Activated T-helper 2 cell treated with anti-CD3 and anti-CD28 coated beads, Interferon-gamma antibody, Interleukin-2, Interleukin-4, amounts not matched to agents 10 μg/mL and 5 μg/mL and 100 μg/mL, durations not matched to agents 14 hours and 24 hours and 36 hours (primary cell): ENCODE measurements at places on chromosomes 5 and 9.

- DNase-seq, result no peak
Measured at GRCh38 chr9:135365013-135365768, 114.4 kb upstream of the PPP1R26 start.

- no peak for DNase-seq
Measured at GRCh38 chr5:109316634-109317033, 93.1 kb downstream of the PJA2 start.

DNA sequence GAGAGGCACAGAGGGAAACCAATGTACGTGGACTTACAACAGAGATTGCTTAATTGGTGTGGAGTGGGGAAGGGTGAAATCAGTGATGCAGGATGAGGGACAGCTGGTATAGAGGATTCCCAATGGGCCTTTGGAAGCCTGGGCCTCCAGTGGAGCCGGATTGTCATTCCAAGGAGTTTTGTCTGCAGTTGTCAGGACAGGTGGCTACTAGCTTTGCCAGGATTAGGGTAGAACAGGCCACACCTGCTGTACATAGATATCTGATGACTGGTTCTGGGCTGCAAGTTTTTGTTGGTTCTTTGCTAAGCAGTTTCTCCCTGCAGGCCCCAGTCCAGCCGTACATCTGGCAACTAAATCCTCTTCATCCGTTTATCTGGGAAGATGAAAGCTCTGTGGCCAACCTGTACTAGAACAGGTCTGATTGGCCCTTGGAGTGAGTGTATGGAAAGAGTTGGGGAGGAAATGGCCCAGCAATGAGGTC is 4.2 kb downstream of the SKP2 start:
- DNase-seq, result no peak

GRCh38 chr9:118059484-118060278 is 355.5 kb downstream of the TLR4 start:
- no peak for DNase-seq

GRCh38 chr9:3177146-3177761 is 333.4 kb upstream of the PUM3 start:
- DNase-seq, result no peak

DNA sequence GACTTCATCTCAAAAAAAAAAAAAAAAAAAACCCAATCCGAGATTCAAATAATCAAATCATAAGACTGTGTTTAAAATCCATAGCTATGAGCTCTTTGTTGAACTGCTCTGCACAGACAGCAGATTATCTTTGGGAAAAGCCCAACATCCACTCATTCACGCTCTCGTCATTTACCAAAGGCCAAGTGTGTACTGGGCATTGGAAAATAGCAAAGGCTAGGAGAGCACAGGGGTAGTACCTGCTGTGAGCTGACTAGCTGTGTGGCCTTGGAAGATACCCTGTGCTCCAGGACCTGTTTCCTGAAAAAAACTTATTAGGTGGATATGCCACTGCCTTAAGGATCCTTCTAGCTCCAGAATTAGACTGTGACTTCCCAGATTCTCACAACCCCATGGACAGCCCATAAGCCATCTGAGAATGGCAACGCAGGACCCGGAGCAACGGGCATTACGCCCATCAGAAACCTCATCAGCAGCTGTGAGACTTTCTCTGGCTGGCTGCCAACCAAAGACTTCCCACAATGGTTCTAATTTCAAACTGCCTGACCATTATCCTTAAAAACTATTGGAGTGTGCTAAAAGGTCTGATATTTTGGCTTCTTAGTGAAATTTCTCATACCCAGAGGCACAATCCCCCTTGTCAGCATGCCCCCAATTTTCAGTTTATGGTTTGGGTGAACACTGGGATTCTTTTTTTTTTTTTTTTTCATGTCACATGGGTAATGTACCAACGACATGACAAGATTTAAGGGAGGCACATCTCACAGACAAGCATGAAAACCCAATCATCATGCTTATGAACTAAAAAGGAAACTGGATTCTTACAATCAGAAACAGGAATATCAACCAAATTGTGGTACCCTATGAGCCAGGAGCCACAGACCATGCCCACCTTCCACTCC is 16.8 kb downstream of the SERINC5 start:
- DNase-seq, result no peak
